NCI-H146 (cell line): ENCODE measurements at places on chromosomes 16 and 17.
A peak's percentile ranks its signal among the peaks of the same experiment; 100 is the strongest.

GRCh38 chr17:20028443-20028842, 19.3 kb downstream of the SPECC1 start:
- no peak for DNase-seq

DNA sequence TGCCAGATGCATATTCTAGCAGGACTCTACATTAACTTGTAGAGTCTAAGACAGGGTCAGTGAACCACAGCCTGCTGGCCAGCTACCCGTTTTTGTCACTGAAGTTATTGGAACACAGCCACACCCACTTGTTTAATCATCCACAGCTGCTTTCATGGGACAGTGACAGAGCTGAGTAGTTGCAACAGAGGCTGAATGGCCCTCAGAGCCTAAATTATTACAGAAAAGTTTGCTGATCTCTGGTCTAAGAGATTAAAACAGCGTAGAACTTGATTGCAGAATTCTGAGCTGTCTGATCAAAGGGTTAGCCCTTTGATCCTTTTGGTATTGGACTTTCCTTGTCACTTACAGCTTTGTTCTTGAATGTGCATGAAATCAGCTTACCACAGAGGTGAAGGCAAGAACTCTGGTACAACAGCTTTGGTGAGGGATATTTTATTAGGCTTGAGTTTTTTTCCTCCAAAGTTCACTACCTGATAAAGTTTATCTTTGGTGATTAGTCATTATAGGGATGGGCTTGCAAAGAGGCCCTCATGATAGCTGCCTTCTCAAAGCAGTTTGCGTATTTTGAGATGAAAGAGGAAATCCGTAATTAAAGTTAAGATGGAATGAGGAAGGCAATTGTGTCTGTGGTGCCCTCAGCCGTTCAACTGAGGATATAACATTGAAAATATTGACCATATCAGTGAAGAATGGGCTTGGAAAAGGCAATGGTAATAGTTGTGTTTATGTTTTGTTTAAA, 23.6 kb downstream of the ALDH3A2 start:
- no peak for DNase-seq

DNA sequence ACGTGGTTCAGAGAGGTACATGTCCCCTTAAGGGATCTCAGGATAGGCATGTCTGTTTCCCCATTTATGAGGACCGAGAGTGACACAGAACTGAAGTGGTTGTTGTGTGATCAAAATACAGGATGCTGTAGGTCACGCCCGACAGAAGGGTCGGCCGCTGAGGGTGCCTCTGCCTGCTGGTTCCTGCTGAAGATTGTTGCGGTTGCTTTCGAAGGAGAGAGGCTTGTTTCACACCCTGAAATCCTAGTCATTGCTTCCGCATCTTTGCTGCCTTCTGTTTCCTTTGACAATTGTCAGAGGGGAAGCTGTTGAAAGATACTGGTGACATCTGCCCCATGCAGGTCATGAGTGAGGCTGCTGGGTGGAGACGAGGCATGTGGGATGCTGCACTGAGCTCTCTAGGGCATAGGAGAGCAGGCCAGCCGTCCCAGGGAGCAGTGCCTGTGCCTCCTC, 3.8 kb upstream of the NAT9 start:
- no peak for DNase-seq

DNA sequence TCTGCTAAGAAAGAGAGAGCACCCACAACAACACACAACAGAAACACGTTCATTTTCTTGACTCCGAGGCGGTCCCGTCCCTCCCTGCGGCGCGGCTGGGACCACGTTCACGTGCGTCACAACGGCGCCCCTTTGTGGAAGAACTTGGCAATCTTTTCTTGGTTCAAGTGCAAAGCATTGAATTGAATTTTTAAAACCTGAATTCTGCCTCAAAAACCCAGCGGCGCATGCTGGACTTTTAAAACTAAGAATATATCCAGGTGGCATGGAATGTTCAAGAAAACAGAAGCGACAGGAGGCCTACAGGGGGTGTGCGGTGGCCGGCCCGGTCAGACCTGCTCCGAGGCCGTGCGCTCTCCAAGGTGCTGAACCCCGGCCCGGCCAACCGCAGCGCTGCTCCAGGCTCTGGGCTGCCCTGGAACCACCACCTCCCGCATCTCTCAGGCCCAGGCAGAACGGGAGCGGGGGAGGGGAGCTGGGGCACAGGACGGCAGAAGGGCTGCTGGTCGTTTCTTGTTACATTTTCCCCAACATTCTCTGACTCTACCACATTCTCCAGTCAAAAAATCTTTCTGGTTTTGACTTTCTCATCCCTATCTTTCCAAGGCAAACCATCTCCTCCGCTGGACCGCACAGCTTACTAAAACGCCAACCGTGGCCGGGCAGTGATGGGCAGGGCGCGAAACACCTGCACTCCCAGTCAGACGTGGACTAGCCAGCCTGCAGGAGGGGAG, 3.4 kb upstream of the HEXD start:
- DNase-seq = no peak

GRCh38 chr16:65480281-65481091, 358.6 kb upstream of the CDH11 start:
- DNase-seq = no peak

DNA sequence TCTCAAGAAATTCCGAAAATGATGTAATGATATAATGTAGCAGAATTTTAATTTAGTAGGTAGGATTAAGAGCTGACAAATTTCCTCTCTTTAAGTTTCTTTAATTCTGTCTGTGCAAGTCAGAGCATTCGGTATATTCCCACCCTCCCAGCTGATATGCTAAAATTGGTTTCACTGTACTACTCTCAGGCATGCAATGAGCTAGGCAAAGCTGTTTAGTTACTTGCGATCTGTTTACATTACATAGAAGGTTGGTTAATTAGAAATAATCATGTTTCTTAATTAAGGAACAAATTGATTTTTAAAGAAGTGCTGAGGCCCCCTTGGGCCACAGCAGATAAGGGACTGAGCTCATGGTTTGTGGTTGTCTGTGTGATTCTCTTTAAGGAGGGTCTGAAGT, 432.8 kb upstream of the HSBP1 start:
- no peak for DNase-seq

GRCh38 chr16:1645914-1646525, 32.1 kb upstream of the JPT2 start:
- DNase-seq = peak; percentile 35

- no peak for DNase-seq
Observed at GRCh38 chr16:58116081-58116480, 13.1 kb downstream of the CFAP20 start.

DNA sequence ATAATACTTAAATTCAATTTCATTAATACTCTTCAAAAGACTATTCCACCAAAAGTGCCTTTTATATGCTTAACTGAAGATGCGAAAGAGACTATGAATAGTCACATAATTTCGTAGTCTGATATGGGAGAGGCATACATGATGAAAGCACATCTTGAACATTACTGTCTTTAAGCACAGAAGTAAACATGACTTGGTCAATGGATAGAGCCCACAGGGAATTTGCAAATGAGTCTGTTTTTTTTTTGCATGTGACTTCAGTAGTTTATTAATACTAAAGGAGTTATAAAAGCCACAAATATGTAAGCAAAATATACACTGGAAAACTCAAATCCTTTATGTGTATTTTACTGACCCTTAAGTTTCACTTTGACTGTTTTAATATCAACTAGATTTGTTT, 15.9 kb downstream of the ADPRM start:
- DNase-seq = no peak

- DNase-seq = no peak
Observed at GRCh38 chr17:74763565-74764387, 12.4 kb downstream of the NAT9 start.

GRCh38 chr17:4378626-4379025, 12.2 kb upstream of the UBE2G1 start:
- DNase-seq = no peak

GRCh38 chr16:3509470-3509928, 8.7 kb downstream of the CLUAP1 start:
- DNase-seq = no peak

DNA sequence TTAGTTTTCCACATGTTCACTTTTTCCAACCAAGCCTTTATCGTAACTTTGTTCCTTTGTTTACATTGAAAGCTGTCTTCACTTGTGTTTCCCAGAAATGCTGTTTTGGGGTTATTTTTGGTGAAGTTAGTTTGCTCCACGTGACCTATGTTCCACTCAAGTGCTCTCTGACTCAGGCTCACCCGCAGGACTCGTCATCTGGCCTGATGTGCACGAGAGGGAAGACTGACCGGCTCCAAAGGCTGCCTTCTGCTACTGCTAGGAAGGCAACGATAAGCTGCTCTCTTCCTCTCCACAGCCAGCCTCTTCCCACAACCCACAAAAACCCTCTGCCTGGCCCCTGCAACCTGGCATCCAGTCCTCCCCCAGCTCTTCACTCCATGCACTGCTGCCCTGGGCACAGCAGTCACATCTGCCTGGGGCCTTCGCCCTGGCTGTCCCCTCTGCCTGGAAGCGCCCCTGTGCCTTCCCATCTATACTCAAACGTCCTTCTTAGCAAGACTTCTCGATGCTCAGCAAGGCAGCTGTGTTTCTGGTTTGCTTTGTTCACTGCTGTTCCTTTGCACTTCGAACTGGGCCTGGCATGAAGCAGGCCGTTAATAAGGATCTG, 28.0 kb downstream of the ZCCHC14 start:
- no peak for DNase-seq

DNA sequence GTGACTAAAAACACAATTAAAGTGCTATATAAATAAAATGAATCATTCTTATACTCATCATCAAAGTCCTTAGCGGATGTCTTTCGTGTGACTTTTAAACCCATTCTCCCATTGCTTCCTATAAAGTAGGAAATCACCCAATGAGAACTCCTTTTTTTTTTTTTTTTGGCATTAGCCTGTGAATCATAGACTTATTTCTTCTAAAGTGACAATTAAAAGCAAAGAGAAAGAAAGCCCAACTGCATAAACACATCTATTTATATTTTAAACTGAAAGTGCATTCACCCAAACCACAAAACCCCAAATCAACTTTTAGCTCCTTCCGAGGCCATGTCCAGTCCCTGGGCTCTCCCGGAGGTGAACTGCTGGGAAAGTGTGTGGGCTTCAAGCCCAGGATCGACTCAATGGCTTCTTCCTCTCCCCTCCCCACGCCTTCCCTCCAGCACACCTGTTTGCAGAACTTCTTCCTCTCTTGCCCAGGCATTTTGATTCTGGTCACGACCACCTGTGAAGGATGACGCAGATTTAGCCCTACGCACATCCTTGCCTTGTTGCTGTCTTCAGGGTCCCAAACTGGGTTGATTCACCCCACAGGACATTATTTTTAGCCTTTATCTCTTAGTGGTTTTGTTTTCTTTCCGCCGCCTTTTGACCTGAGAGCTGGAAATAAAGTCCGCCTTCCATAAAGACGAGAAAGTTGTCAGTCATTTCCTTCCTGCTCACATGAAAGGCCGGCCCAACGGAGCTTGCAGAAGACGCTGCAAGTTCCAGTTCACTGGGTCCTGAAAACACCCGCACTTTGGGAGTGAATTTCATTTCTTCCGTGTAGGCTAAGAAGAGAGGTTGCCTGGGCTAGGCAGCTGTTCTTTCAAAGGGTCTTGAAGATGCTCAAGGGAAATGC, 166.8 kb downstream of the MAP2K6 start:
- DNase-seq = no peak

DNA sequence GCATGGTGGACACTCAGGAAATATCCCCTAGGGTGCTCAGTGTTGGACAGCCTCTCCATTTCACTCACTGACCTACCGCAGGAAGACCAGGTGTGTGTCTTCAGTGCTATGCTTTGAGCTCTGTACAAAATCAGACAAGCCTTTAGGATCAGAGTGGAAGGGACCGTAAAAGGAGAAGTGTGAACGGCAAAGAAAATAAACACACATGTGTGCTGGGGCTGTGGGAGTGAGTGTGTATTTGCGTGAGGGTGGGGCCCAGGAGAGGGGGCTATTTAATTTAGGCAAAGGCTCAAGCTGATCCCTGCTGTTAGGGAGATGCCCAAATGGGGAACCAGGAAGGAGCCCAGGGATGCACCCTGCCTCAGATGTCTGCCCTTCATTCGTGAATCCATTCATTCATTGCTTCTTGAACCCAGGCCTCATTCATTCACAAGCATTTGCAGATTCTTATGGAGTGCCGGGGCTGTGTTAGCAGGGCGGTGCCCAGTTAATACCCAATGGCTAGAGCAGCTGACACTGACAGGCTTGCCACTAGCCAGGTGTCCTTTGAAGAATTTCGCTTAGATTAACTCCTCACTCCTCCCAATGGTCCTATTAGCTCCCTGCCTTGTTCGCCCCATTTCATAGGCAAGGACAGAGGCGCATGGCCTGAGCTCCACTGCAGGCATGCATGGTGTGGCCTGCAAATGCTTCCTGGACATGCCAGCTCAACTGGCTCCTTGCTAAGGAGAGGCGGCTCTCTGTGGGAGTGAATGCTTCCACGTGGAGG, 296.7 kb upstream of the FOXF1 start:
- no peak for DNase-seq

DNA sequence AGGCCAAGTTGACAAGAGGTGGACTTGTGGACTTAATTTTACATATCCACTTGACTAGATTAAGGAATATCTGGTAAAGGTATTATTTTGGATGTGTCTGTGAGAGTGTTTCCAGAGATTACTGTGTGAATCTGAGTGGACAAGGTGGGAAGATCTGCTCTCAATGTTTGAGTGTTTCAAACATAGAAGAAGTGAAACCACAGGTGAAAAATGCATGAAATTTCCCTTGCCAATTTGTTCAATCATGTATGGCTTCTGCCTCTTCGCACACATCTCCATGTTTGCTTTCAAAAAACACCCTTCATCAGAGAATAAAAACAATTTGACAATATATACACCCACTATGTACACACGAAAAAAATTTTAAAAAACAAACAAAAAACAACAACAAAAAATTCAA, 152.7 kb downstream of the SALL1 start:
- no peak for DNase-seq

DNA sequence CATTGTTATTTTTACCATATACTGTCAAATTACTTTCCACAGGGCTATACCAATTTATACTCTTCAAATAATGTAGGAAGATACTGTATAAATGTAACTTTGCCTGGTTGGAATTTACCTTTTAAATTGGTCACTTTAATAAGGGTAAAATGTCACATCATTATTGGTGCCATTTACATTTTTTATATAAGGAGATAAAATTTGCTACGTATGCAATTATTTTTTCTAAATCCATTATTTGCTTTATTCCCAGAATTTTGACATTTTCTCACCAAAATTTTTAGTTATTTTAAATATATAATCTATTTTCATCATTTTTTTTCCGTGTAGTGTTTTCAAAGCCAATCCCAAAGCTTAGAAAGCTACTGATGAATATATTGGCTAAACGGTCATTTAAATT, 664.7 kb downstream of the KCNJ2 start:
- DNase-seq = no peak

- no peak for DNase-seq
Observed at GRCh38 chr16:65659758-65660157, 537.9 kb upstream of the CDH11 start.

DNA sequence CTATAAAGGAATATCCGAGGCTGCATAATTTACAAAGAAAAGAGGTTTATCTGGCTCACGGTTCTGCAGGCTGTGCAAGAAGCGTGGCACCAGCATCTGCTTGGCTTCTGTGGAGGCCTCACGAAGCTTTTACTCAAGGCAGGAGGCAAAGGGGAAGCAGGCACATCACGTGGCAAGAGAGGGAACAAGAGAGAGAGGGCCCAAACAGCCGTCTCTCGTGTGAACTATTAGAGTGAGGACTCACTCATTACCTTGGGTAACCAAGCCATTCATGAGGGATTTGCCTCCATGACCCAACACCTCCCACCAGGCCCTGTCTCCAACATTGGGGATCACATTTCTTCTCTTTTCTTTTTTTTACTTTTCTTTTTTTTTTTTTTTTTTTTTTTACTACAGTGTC, 7.5 kb upstream of the ALKBH5 start:
- DNase-seq = no peak
